Activated naive CD4-positive, alpha-beta T cell treated with anti-CD3 and anti-CD28 coated beads, Interleukin-2, amount 50 U/mL, for 16 hours (primary cell): ENCODE measurements at places on chromosomes 1 and 21.

GRCh38 chr1:55444667-55445066 is 229.5 kb upstream of the USP24 start:
- DNase-seq = no peak

DNA sequence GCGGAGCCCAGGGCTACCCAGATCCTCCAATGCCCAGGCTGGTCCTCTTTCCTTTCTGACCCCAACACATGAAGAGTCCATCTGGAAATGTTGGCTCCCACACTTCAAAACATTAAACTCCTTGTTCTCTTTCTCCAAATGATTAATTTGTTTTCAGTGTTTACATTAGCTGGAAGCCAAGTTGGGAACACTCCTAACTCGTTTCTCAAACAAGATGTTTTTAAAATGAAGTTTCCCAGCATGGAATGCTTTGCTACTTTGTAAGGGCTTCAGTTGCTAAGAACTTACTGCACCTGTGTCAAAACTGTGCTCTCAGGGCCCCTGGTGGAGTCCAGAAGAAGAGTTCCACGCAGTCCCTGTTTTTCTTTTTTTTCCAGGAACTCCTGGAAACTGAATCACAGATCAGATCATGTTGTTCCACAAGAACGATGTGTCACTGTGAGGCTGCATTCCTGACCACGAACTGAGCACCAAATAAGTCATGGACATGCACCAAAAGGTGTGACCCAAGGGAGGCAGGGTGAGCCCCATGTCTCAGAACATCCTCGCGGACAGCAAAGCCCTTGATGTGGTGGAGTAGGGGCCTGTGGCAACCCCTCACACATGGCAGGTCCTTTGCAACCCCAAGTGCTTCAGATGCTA is 257.3 kb downstream of the KCNJ6 start:
- DNase-seq = no peak

GRCh38 chr1:221522529-221522940 is 219.4 kb downstream of the DUSP10 start:
- DNase-seq = no peak

GRCh38 chr21:28827422-28827821 is 165.3 kb downstream of the LTN1 start:
- DNase-seq = no peak

- no peak for DNase-seq
Measured at GRCh38 chr21:34305605-34306604, 57.9 kb upstream of the KCNE2 start.

DNA sequence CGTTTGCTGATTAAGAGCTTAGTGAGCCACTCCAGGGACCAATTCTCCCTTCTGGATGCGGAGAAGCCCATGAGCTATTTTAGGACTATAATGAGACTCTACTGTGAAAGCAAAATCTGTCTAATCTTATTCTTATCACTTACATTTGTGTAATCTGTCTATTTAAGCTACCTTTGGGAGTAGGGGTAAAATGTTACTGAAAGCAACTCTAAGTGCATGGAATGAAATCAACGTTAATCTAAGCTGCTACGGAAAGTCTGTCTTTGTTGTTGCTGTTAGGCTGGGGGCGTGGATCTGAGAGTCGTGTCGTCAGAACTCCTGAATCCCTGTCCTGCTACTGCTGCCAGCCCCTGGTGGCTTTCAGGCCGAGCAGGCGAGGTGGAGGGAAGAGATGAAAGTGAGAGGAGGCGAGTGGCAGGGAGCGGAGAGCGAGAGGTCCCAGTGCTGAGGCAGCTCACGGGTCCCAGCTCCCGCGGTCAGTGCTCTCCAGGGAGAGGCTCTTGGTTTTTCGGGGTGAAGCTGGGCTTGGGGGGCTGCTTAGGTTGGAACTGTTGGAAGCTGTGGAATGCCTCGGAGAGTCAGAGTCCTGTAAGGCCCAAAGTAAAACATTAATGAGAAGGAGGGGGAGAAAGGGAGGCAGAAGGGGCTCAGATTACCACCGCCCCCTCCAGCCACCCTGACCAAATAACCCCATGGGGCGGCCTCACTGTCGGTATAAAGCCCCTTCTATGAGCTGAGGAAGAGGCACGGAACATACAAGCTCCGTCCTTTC is 53.9 kb downstream of the COQ8A start:
- DNase-seq = no peak

DNA sequence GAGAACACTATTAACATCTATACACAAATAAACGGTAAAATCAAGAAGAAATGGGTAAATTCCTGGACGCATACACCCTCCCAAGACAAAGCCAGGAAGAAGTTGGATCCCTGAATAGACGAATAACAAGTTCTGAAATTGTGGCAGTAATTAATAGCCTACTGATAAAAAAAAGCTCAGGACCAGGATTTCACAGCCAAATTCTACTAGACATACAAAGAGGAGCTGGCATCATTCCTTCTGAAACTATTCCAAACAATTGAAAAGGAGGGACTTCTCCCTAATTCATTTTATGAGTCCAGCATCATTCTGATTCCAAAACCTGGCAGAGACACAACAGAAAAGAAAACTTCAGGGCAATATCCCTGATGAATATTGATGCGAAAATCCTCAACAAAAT is 70.7 kb upstream of the FMO3 start:
- DNase-seq = no peak

DNA sequence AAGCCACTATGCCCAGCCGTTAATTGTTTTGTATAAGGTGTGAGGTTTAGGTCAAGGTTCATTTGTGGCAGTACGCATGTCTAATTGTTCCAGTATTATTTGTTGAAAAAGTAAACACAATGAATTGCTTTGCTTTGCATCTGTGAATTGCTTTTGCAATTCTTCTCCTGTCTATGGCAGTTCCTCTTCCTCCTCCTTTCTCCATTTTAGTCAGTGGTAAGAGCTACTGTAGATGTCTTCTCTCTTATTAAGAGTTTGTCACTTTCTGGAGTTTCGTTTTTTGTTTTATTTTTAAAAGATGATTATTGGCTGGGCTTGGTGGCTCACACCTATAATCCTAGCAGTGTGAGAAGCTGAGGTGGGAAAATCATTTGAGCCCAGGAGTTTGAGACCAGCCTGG is 29.2 kb downstream of the C1orf185 start:
- DNase-seq = no peak
